ENCODE measurements at places on chromosomes 1 and 21. TPM values are rescaled to one million over a fixed set of nuclear protein-coding genes. Genes with fewer than 3 reads are reported as not detected.

DNA sequence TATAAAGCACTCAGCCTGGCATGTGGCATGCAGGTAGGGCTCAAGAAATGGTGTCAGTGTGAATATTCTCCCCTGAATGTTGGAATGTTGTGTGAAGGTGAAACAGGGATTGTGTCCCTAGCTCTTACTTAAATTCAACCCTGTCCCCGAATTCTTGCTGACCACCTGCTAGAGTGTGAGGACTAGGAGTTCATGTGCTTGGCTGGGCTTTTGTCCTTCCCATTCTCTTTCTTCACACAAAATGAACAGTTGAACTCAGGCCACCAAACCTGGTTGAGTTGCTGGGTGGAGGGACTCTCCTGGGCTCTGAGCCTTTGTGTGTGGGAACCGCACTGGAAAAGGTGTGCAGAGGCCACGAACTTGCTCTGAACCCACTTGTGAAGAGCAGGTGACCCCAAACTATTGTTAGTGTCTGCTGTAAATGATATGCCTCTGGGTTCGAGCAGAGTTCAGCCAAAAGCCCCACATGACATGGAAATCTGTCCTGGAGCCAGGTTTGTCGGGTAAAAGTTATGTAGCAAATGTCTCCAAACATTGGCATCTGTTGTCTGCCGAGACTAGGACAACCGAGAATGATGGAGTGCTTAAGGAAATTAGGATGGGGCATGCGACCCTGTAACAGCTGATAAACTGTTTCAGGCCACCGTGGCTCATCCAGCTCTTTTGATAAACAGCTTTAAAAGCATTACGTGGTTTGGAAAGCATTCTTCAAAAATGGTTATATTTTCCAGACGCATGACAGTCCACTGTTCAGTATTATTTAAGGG, 144.2 kb downstream of the DHRS3 start:
- no peak for DNase-seq

DNA sequence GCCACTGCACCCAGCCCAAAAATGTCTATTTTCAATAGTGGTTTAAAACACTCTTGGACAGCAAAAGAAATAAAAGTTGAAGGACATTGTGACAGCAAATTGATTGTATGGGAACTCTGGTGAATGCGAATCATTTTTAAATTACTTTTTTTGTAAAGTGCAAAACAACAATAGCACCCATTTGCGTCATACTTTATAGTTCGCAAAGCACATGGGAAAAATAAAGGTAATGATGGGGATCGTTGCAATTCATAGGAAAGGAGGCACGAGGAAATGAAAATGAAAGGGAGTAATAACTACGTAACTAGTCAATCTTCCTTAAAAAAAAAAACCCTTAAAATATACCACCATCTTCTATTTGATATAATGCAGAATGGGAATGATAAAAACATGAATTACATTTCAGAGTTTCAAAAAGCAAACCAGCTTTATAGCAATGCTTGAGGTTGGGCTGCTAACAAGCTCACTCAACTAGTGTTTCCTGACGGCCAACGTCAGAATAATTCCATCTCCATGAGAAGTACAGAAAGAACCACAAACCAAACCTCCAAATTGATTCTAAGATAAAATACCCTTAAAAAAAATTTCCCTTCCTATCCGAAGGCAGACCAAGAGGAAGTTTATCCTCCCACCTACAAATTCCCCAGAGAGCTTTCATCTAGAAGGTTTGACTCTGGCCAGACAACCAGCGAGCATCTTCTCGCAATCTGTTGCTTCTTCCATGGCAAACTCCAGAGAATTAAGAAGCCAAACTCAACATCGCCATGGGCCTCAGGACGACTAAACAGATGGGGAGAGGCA, at the start of gene EDARADD:
TSS of gene EDARADD (plus strand) at position 606 of the 801 bp plus-strand sequence. CDS start at position 765, 159 bp downstream.
- DNase-seq = peak; percentile 18

- no peak for DNase-seq
Observed at GRCh38 chr21:25176637-25177412, 430.5 kb downstream of the MRPL39 start.

GRCh38 chr1:53639996-53640700, 98.8 kb downstream of the GLIS1 start:
- DNase-seq = no peak

GRCh38 chr1:51237351-51238033, 1.4 kb downstream of the RNF11 start:
- no peak for DNase-seq

DNA sequence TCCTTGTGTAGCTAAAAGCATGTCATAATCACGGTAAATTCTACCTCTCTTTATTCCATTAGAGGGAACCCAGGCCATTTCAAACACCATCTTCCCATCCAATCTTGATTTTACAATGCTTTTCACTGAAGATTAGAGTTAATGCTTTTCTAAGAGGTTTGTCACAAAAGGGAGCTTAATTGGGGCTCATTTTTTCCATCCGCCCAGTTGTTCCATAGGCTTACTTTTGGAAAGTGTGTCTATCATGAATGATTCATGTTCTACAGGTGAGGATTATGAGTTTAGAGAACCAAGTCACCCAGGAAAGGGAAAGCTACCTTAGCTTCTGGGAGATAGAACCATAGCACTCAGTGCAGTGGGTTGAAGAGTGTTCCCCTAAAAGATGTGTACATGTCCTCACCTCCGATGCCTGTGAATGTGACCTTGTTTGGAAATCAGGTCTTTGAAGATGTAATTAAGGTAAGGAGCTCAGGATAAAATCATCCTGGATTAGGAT, 286.9 kb upstream of the RUNX1 start:
- DNase-seq = no peak

- no peak for DNase-seq
Observed at GRCh38 chr1:112268408-112268807, 127.6 kb upstream of the CTTNBP2NL start.

- no peak for DNase-seq
Observed at GRCh38 chr1:169201084-169201619, 94.7 kb downstream of the ATP1B1 start.

DNA sequence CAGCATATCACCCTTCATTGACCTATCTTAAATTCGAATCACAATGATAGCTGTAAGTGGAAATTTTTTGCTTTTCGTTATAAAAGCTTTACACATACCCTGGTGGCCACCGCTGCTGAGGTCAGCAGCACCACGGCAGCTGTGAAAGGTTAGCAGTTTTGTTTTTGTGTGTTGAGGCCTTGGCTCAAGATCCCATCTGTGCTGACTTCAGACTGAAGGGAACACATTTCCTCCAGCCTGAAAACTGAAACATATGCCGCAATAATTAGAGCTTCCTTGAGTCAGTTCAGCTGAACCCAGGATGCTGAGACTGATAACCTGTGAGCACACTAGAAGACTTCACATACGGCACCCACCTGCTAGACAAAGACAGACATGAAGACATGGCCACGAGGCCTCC, 103.0 kb downstream of the SMYD3 start:
- no peak for DNase-seq

GRCh38 chr1:66523562-66523961, 10.4 kb upstream of the SGIP1 start:
- no peak for DNase-seq

DNA sequence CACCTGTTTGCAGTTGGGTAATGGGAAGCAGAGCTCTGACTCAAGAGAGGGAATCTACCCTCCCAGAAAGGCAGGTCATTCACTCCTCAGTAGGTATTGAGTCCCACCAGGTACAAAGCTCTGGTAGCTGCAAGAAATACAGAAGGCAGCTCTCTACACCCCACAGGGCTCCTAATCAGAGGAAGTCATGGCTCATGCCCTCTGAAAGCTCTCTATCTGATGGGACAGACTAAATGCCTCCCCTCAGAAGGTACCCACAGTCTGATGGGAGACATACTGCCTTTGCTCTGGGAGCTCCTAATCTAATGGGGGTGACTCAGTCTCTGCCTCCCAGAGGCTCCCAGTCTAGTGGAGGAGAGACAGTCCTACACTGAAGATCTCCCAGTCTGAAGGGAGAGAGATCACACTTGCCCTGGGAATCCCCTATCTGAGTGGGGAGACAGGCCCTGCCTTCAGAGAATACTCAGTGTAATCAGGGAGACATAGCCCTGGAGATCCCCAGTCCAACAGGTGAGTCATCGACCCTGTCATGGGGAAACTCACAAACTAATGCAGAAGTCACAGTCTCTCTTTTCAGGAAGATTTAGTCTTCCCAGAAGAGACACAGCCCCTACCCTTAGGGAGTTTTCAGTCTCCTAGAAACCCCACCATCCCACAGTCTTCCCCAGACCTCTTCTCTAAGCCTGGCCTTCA, 23.7 kb downstream of the CAMK1G start:
- DNase-seq = no peak

DNA sequence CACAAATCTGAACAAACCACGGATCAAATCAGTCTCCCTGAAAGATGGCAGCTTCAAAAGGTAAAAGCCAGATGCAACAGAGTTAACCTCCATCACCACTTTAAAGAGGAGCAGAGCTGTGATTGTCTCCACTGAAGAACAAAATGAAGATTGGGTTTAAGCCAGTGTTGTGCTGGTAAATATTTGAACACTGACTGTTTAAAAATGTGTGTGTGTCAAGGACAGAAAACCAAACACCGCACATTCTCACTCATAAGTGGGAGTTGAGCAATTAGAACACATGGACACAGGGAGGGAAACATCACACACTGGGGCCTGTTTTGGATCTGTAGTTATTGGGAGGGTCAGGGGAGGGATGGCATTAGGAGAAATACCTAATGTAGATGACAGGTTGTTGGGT, 83.9 kb downstream of the ST6GALNAC5 start:
- no peak for DNase-seq

DNA sequence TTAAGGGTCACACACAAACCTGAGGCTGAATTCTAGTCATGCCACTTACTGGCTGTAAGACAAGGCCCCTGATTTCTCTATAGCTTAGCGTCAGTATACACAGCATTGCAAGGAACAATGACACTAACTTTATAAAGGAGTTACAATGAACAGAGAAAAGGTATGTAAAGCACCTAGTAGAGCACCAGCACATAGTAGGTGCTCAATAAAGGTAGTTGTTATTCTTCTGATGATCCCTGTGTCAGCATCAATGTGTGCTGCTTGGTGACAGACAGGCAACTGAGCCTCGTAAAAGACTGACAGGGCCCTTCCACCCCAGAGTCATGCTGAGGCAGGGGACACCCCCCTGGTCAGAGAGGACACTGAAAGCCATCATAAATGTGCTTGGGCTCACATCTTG, 43.2 kb downstream of the GRHL3 start:
- no peak for DNase-seq

DNA sequence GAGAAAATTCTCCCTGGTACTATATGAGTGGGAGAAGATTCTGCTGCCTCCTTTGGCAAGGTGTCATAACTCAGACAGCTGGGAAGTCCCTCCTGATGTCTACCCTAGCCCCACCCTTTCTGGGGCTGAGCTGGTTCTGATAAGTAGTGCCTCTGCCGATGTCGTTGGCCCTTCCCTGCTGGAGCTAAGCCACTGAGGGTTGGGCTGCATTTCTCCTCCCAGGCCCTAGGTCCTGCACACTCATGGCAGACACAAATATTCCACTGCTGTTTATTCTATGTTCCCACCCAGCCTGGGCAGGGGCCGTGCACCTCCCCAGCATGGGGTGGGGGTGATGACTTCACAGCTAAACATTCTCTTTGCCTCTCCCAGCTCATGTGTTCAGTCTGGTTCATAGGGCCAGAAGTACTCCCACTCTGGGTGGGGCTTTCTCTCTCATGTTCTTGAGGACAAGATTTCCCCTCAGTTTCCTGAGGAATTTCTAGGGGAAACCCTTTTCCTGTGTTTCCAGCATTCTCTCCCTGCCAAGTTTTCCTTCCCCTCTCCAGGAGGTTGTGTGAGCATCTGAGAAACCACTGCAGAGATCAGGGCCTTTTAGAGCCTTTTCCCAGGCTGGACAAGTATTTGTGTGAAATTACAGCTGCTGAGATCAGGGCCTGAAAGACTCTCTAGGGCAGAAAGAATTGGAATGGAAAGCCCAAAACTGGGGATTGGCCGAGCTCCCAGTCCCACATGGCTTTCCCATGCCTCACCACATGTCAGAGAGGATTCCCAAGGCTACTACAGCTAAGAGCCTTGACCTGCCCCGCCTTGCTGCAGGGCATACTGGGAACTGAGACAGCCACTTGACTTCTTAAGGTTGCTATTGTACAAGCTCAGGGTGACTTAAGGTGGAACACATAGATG, 66.2 kb downstream of the ATP2B4 start:
- no peak for DNase-seq

GRCh38 chr1:25676488-25676887, 59.9 kb downstream of the MAN1C1 start:
- no peak for DNase-seq

DNA sequence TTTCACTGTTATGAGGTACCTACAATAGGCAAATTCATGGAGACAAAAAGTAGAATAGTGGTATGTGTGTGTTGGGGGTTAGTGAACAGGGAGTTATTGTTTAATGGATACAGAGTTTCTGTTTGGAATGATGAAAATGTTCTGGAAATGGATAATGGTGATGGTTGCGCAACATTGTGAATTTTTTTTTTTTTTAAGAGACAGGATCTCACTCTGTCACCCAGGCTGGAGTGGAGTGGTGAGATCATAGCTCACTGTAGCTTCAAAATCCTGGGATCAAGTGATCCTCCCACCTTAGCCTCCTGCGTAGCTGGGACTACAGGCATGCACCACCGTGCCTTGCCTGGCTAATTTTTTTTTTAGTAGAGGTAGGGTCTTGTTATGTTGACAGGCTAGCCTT, 34.5 kb upstream of the TRABD2B start:
- DNase-seq = no peak

DNA sequence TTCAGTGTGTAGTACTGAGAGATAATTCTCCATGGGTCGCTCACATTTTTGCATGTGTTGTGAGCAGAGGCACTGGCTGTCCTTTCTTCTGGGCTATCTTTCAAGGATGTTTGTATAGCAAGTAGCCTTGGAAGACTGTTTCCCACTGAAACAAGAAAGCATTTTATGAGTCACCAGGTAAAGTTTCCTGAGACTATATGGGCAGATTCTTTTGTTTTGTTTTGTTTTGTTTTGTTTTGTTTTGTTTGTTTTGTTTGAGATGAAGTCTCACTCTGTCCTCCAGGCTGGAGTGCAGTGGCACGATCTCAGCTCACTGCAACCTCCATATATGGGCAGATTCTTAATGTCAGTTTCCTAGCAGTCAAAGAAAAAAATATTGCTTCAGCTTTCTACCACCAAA, 912.6 kb downstream of the TTLL7 start:
- DNase-seq = no peak

SYNC gene
- total RNA-seq = not detected

FMO5 gene
- total RNA-seq = 0.31 TPM

CCDC27 gene
- total RNA-seq = not detected

NUDT17 gene
- total RNA-seq = 2.2 TPM

NT5C1A gene
- total RNA-seq = not detected

TNN gene
- total RNA-seq = not detected

KCNA2 gene
- 2.2 TPM for total RNA-seq

Data from activated CD8-positive, alpha-beta T cell treated with anti-CD3 and anti-CD28 coated beads, Interleukin-2, amount 10 ng/mL, durations not matched to agents 7 days and 5 days (primary cell).